ENCODE measurements at places on chromosomes 2 and 18.

DNA sequence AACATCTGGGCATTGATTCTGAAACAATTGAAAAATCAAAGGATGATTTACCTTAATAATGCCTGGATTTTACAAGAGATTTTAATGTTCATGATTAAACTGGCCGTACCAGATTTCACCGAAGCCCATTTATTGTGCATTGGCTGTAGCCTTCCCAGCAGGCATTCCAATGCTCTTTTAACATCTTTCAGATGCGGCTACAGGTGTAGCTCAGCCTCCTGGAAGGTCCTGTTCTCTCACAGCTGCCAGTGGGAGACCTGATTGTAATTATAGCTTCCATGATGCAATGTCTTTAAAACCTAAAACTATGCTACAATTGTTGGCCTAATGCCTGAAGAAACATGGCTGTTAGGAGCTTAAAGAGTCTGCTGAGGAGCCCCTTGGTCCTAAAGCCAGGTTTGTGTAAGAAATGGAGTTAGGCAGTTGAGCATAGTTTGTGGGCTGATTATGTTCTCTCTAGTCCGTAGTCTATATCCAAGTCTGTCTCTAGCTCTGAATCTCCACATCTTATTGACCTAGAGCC, 147.4 kb downstream of the CERS6 start:
- DNase-seq: no peak

DNA sequence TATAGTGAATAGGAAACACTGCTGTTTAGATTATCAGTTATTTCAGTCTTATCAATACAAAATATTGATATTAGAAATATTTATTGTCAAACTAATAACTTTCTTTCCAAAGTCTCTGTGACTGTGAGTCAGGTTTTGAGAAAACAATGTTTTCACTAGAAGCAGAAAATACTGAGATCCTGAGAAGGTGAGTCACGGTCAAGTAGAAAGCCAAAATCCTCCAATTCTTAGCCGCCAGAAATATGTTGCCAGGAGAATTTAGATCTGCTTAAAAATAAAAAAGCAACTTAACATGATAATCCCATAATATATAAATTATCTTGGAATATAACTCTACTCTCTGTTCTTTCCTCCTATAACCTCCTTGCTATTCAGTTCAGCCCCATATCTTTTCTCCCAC, 181.9 kb upstream of the NRXN1 start:
- DNase-seq: no peak

DNA sequence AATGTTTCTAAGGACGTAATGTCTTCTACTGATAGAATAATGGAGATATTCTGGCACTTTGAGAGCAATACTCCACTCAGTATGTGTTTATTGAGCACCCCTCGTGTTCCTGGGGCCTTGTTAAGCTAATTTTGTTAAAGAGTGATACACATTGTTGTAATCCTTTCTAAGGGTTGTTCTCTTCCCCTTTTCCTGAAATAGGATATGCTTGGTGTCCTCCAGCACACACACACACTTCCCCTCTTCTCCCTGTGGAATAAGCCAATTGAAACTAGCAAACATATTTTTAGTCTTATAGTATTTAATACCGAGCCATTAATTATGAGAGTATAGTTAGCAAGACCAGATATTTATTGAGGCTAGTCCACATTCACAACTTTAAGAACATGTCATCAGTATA, 114.1 kb downstream of the CRIM1 start:
- DNase-seq: no peak

GRCh38 chr2:230909841-230910545, 15.0 kb downstream of the GPR55 start:
- DNase-seq: no peak

DNA sequence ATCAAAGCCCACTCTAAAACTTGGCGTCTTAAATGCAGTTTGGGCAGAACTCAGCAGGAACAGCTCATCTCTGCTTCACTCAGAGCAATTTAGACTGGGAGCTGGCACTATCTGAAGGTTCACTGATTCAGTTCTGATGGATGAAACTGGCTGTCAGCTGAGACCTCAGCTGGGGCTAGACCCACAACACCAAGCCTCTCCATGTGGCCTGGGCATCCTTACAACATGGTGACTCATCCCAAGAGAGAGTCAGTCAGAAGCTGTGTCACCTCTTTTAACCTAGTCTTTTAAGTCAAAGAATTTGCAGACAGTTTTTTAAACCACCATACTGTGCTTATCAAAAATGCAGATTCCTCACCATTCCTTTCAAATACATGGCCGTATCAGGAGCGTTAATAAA, 62.6 kb upstream of the ZNF397 start:
- no peak for DNase-seq
